ENCODE measurements at places on chromosomes 12 and 14.

- DNase-seq = no peak
Measured at GRCh38 chr12:22740656-22741355, 115.8 kb downstream of the ETNK1 start.

DNA sequence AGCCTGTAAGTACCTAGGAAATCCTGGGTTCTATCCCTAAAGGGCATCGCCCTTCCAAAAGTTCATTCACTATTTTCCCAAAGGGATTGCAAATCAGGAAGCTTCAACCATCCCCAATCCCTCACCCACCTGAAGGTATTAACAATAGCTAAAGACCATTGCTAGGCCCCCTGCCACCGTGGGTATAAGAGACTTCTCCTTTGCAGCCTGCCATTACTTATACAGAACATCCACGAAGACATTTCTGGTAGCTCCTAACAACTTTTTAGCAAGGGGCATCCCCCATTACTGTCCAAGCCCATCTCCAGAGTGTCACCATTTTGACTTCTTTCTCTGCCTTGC lies 384 bp upstream of the SMUG1 start:
- DNase-seq = no peak

DNA sequence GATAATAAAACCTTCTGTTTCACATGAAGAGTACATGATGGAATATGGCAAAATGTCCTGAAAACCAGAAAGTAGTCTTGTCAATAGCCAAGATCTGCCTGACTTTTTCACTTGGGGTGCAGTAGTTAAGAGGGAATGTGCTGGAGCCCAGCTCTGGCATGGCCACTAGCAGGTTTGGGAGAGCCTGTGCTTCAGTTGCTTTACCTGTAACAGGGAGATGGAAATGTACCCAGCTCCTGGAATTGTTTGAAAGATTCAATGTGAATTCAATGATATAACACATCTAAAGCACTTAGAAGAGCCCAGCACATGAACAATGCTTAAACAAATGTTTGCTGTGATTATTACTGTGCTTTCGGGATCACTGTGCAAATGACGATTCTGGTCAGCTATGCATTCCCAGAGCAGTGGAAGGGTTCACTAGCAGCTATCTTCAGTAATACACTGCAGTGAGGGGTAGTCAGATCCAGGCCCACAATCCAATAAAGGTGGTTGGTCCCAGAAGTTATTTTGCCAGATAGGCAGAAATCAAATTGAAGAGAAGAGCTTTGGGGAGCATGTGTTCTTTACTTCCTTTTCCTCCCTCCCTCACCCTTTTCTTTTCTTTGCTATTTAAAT lies 224.9 kb downstream of the APAF1 start:
- no peak for DNase-seq

DNA sequence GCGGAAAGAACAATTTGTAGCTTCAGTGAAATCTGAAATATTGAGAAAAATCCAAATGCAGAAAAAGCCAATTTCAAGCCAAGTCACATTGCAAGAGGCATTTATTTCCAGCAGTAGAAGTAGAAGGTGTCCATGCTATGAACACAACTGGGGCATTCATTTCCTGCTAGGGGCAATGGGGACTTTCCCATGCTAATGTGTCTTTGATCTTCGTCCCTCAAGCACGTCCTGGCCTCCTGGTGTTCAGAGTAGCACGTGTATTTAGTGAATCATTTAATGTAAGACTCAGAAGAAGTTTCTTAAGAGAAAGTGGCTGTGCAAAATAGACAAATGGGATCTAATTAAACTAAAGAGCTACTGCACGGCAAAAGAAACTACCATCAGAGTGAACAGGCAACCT lies 267.9 kb downstream of the TMEM132C start:
- no peak for DNase-seq

GRCh38 chr14:48628870-48629269 lies 953.5 kb upstream of the MDGA2 start:
- DNase-seq = no peak

GRCh38 chr12:50720501-50720900 lies 43.4 kb upstream of the ATF1 start:
- no peak for DNase-seq

GRCh38 chr14:69152181-69152901 lies 578 bp downstream of the DCAF5 start:
- peak; percentile 43 for DNase-seq

GRCh38 chr12:96194576-96194889 lies 358 bp downstream of the ELK3 start:
- no peak for DNase-seq

DNA sequence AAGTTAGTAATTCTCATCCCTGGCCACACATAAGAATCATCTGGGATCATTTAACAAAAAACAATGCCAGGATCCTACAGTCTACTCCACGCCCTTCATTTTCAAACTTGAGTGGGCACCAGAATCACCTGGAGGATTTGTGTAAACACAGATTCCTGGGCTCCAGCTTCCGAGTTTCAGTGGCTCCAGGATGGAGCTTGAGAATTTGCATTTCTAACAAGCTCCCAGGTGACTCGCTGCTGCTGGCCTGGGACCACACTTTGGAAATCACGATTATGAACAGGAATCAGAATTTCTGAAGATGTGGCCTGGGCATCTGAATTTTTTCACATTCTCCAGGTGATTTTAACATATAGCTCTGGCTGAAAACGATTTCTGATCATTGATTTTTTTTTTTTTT lies 234.8 kb downstream of the CACNA1C start:
- no peak for DNase-seq

All from stimulated activated CD4-positive, alpha-beta T cell treated with anti-CD3 and anti-CD28 coated beads, Interleukin-2, amount 100 ng/mL, for 4 hours (primary cell).